ENCODE measurements at places on chromosomes 3 and 15.

- DNase-seq, result no peak
These were observed 43.5 kb downstream of the AGTR1 start for GRCh38 chr3:148741219-148741618.

DNA sequence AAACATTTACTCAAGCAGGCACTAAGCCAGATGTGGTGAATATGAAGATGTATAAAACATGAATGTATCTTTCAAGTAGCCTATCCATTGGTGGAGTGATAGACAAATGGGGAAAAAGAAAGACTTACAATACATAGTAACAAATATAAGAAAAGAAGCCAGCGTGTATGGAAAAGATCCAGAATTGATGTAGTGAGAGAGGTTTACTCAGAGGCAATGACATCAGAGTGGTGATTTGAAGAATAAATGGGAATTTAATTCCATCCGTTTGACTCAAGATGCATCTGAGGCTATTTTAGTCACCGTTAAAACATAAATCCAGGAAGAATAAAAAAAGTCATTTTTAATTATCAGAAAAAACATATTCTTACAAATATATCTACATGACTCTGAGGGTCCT, 162.6 kb downstream of the IL1RAP start:
- DNase-seq, result no peak

DNA sequence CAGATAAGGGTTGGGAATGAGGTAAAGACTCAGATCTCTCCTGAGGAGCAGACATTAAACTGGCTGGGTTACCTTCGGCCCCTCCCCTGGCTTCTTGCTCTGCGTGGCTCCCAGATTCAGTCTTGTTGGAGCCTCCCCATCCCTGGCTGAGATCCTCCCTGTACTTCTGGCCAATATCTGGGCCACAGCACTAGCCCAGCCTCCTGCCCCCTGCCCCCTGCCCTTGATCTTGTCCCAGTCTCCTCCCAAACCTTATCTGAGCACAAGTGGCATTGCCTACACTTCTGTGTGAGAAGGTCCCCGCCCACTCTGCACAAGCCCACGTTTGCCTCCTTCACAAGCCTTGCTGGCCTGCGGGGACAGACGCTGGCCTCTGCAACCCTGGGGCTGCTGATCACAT, 16.8 kb downstream of the PLA2G4F start:
- no peak for DNase-seq

GRCh38 chr3:115784739-115785536, 161.6 kb downstream of the GAP43 start:
- DNase-seq, result no peak

- DNase-seq, result peak; percentile 41
These were observed 60.3 kb downstream of the HEG1 start for GRCh38 chr3:124995460-124995994.

- no peak for DNase-seq
These were observed 23.6 kb upstream of the FMN1 start for GRCh38 chr15:33218071-33218491.

GRCh38 chr3:129838086-129838485, 55.4 kb downstream of the TMCC1 start:
- DNase-seq, result no peak

DNA sequence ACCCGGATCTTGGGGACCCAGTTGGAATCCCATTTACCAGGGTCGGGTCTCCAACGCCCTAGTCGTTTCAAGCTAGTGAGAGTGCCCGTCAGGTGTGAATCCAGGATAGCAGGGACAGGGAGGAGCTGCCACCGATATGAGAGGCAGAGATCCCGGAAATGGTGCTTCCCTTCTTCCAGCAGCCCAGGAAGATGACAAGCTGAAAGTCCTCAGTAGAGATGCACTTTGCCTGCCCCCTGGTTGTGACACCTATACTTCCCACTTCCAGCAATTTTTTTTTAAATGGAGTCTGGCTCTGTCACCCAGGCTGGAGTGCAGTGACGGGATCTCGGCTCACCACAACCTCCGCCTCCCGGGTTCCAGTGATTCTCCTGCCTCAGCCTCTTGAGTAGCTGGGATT, 503.0 kb downstream of the NTRK3 start:
- DNase-seq, result no peak

GRCh38 chr3:43330981-43331380, 44.6 kb downstream of the SNRK start:
- DNase-seq, result no peak

DNA sequence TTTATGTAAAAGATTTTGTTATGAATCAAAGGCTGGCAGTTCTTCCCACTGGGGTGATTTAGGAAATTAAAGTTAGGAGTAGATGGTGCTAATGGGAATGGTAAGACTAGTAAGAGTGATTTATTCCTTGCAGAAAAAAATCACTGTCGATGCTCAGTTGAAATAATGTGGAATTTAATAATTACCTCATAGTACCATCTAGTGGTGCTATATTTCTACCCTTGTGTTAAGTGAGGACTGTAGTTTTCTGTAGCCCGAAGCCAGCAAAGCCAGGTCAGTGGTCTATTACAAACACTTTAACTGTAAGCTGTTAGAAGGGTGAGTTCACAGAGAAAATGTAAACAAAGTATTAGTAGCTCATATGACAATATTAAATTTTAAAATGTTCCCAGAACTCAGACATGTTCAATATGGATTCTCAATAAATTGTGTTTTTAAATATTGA, 39.5 kb upstream of the GOLGA8J start:
- no peak for DNase-seq

DNA sequence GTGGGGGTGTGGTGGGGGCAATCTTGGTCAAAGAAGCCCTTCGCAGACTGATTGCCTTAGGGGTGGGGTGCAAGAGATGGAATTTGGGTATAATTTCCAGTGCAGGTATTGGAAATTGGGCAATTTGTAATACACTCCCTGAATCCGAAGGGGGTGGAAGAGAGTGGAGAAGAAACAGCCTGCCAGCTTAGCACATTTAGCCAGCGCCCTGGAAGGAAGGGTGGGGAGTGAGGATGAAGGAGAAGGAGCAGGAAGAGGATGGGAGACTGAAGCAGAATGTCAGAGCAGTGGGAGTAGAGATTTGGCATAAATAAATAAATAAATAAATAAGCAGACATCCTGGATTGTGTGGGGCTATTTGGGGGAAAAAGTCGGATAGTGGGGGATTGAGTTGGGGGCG, 1.6 kb downstream of the GAP43 start:
- DNase-seq, result no peak

DNA sequence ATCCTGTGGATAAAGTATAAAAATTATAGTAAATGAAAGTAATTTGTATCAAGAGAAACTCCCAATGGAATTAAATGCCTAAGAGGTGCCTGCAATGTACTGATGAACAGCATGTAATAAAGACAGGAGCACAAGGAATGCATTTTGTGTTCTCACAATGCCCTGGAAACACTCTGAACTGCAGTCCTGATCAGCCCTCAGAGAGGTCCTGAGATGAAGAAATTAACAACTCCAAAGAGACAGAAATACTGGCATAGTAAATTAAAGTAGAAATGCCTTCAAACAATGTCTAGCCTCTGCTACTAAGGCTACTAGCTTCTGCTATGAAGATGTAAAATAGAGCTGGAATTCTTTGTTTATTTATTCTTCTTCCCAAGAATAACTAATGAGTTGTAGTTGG, 59.9 kb downstream of the CFAP20DC start:
- DNase-seq, result no peak

- DNase-seq, result no peak
These were observed 97.0 kb downstream of the HHLA2 start for GRCh38 chr3:108393128-108393900.

DNA sequence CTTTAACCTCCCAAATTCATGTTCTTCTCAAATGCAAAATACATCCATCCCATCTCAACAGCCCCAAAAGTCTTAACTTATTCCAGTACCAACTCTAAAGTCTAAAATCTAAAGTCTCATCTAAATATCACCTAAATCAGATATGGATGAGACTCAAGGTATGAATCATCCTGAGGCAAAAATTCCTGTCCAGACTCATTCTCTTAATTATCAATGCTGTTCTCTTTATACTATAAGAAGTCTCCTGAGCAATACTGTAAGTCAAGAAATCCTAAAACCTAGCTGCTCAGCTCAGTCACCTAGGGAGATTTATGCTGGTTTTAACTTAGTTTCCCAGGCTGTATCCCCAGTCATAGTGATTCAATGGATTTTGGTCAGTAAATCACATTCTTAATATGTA, 11.1 kb downstream of the RAD18 start:
- DNase-seq, result no peak

GRCh38 chr15:69854001-69854400, 243.7 kb downstream of the TLE3 start:
- no peak for DNase-seq

- DNase-seq, result no peak
These were observed 12.8 kb upstream of the GATA2 start for GRCh38 chr3:128505771-128506170.

GRCh38 chr3:184429786-184430185, 49.9 kb downstream of the CHRD start:
- DNase-seq, result no peak

- no peak for DNase-seq
These were observed 43.4 kb downstream of the TFDP2 start for GRCh38 chr3:142105991-142106390.

DNA sequence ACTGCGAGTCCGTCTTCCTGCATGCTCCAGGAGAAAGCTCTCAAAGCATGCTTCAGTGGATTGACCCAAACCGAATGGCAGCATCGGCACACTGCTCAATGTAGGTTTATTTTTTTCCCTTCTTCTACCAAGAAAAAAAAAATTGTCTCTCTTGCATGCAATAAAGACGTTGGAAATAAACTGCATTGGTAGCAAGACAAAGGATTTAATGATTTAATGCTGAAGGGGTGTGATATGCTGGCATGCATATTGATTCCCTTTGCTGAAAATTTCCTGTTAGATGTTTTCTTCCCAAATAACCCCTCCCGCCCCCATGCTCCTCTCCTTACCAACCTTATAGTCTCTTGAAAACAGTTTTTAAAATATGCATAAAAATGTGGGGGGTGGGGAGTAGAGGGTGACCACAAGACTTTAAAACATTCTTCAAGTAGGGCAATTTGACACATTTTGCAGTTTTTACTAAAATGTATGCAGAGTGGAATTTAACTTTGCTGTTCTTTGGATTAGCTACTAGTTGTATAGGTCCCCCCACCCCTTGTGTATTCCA, 799 bp downstream of the RARB start:
- DNase-seq, result no peak

- no peak for DNase-seq
These were observed 377.3 kb downstream of the LPP start for GRCh38 chr3:188531210-188531609.

GRCh38 chr15:45307230-45307924, 55.3 kb downstream of the SLC28A2 start:
- DNase-seq, result no peak

DNA sequence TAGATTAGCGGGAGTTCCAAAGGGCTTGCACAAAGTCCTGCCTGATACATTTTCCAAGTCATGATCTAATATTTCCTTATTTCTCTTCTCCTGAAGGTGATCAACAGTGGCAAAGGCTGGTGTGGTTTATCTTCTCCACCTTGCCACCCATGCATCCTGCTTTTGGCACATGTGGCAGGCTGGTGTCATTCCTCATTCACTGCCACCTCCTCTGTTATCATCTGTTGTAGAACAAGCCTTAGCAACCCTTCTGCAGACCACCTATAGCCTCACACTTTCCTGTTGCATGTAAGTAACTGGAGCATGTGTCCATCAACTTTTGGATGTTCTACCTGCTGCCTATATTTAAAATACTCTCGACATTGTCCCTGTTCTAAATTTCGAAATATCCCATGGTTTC, 294.1 kb downstream of the ZBTB20 start:
- no peak for DNase-seq

- DNase-seq, result no peak
These were observed 15.0 kb upstream of the GNAI2 start for GRCh38 chr3:50221051-50221410.

- DNase-seq, result no peak
These were observed 423 bp upstream of the PHLDB2 start for GRCh38 chr3:111858642-111859041.

DNA sequence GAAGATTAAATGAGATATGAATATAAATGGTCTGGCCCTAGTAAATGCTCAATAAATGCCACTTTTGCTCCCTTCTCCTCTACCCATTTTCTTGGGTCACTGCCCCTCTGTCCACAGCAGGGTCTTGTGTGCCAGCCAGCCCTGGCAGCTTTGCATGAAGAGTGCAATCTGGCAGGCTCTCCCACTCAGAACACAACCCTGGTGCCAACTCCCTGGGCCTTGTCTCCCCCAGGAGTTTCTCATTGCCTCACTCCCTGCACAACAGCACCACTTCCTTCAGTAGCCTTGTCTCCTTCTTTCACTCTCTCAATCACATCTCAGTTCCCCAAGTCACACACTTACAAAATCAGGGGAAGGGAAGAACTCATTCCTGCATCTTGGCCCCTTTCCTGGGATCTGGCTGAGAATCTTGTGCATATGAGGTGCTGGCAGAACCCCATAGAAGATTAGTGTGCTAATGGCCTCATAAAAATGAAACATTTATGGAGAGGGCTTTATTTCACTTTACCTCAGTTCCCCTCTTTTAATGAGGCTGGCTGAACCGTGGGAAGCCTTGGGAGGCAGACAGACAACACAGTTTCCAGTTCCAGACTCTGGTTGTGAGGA, 445.9 kb upstream of the PROK2 start:
- DNase-seq, result no peak

DNA sequence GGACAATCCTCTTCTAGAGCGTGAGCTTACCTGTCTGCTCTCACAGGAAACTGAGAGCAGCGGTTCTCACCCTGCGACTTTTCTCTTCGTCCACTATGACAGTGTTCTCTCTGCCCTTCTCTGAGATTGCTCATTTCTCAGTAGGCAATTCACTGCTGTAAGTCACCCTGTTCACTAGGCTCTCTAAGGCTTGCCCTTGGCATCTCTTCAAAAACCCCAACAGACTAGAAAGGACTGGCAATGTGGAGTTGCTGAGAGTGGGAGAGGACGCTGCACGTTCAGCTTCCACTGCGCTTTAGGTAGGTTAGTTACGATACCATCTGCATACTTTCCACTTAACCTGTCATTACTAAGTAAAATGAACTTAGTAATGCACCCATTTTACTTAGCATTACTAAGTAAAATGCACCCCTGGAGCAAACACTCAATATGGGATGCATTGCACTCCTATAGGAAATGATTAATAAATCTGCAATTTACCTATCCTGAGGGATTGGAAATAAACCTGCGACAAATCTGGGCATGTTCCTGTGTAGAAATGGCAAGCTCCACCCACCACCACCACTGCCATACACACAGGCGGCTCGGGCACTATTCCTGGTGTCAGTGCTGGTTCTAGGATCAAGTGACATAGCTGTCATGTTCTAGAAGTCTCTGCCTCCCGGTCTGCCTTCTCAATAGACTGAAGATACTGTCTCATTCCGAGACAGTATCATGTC, 21.4 kb downstream of the XPC start:
- no peak for DNase-seq

- no peak for DNase-seq
These were observed 26.3 kb downstream of the KPNA1 start for GRCh38 chr3:122488262-122488973.

GRCh38 chr15:75123395-75123794, 78.3 kb upstream of the C15orf39 start:
- no peak for DNase-seq

DNA sequence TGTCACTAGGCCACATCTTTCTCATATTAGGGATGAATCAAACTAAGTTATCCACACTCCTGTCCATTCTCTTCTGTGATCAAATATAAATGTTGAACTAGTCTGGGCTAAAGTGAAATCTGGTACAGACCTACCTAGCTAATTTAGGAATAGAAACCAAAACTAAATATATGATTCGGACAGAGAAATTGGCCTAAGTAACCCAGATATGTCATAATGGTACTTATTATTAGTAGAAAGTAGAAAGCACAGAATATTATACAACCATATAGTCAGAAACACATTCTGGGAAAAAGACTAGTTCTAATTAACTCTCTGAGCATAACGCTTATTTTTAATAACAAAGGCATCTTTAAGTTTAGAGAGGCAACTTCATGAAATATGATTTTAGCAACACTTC, 389.0 kb downstream of the LSAMP start:
- no peak for DNase-seq

All from activated CD4-positive, alpha-beta T cell treated with anti-CD3 and anti-CD28 coated beads, Interleukin-2, Interleukin-4, amounts not matched to agents 100 ng/mL and 50 ng/mL, durations not matched to agents 16 hours and 8 hours (primary cell).